ENCODE measurements at places on chromosomes 1 and 21.

- DNase-seq: no peak
Measured at GRCh38 chr1:205536759-205537361, 32.4 kb downstream of the CDK18 start.

DNA sequence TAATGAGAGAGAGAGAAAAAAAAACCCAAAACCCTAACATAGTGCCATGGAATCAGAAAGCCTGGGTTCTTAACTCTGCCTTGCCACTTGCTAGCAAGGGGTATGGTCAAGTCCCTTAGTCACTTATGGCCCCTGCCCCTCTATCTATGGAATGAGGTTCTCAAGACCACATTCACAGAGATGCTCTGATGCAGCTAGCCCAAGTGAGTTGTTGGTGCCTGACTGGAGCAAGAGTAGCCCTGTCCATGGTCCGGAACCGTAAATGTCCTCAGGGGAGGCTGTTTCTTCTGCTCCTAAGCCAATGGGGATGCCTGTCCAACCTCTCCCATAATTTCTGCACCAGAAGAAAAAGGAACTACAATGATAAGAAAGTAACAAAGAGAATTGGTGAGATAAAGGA lies 56.8 kb downstream of the CSMD2 start:
- no peak for DNase-seq

DNA sequence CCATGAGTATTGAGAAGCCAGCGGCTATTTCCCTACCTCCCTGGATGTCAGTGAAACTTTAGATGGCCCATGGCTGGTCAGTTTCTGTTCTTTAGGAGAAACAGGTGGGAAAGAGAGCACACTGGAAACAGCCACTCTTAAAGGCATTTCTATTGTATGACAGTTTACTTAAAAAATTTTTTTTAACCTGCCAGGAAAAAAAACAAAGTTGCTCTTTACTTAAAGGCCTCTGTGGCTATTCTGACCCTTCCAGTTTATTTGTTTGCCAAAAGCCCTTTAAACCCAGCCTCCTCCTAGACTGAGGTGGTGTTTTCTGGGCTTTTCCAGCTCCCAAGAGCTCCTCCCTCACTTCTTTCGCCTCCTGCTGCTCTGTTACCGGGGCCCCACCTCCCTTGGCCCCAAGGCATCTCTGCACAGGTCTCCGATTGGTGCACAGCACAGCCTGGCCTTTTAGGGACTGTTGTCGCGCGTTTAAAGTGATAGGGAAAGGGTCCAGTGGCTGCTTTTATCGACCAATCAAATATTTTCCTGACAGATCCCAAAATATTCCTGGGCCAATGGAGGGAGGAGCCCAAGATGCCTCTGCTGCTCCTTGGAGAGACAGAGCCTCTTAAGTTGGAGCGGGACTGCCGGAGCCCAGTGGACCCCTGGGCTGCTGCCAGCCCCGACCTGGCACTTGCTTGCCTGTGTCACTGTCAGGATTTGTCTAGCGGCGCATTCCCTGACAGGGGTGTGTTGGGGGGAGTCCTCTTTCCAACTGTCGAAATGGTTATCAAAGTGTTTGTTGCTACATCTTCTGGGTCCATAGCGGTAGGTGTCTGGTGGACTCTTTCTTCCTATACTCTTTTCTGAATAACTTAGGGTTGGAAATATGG lies at the start of gene SH3BGR:
Gene SH3BGR, plus strand, starts transcription at position 639 of the 875 bp plus-strand sequence. Its CDS starts 127 bp downstream, at position 766.
- DNase-seq: peak; percentile 65

- no peak for DNase-seq
Measured at GRCh38 chr1:112040891-112041740, 51.6 kb upstream of the KCND3 start.

DNA sequence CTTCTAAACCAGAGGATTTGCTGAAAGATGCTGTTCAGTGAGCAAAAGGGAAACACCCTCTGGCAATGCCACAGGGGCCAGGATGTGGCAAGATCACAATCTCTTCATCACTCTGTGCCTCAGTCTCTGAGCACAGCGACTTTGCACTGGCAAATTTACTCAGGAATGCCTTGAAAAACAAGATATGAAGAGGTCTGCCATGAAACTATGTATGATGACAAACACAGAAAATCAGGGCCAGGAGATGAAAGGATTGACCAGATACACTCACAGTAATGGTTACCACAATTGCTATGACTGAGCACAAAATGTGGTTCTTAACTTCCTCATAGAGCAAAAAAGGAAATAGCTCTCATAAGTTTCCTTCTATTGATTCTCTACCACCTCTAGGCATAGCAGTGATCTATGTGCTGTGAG lies 5.8 kb downstream of the TTC13 start:
- no peak for DNase-seq

DNA sequence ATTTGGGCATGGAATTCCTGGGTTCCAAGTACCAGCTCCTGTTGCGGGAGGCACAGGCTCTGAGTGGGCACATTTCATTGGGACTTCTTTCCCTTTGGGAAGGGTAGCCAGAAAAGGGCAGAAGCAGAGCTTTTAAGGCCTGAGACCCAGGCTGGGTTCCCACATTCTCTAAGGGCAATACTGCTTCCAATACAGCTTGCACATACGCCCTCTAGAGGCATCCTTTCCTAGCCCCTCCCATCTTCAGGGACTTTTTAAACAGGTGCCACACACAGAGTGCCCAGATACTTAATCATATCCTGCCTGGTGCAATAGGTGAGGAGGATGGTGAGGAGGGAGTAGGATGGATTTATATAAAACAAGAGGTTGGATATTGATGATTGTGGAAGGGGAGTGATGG lies 5.7 kb downstream of the GPR88 start:
- peak; percentile 54 for DNase-seq

DNA sequence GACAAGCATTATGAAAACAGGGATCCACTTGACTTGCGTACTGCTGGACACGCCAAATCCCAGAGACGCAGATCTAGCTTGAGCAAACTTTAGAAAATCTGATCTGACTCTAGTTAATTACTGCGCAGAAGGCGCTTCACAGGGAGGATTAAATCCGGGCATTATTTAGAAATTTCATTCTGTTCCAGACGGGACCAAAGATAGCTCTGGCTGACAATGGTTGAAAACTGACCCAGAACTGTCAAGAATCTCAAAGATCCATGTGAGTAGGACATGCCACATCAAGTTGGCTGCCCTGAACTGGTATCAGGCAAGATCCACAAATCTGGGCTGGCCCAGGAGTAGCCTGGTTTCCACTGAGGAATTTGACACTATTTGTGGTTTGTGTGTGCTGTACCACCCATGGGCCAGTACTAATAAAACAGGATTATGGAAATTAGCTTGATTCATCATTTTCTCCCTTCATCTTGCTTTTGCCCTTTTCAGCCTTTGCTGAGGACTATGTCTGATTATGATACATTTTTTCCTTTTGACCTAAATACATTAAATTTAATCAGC lies 171.0 kb downstream of the VAV3 start:
- no peak for DNase-seq

DNA sequence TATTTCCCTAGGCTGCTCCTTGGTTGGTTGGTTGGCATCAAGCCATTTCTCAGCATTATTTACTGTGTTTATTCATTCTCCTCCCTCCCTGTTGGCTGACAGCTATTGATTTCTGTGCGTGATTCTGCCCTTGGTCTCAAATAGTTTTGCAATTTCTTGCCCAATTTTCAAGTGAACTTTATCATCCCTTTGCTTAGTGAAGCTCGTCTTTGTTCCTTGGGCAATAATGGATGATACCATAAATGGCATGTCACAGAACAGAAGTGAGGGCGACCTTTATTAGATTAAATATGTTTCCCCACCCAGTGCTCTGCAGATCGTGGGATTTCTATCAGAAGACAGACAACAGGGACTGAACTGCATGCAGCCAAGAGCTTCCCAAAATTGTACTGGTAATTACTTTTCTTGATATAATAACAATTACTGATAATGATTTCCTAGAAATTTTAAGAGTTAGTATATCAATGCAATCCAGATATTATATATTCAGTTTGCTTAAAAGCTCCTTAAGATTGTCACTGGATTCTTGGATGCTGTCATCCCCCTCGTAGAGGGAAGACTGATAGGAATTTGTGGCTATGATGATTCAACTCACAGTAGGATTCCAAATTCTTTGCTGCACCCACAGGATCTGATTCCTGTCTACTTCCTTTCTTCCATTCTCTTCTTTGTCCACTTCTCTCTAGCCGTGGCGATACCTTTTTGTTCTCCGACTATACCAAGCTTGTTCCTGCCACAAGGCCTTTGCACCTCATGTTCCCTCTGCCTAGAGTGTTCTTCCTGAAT lies 122.1 kb upstream of the KAZN start:
- no peak for DNase-seq

GRCh38 chr1:39255222-39255621 lies 50.7 kb downstream of the MACF1 start:
- no peak for DNase-seq

GRCh38 chr1:59233444-59233843 lies 63.5 kb upstream of the FGGY start:
- DNase-seq: no peak

DNA sequence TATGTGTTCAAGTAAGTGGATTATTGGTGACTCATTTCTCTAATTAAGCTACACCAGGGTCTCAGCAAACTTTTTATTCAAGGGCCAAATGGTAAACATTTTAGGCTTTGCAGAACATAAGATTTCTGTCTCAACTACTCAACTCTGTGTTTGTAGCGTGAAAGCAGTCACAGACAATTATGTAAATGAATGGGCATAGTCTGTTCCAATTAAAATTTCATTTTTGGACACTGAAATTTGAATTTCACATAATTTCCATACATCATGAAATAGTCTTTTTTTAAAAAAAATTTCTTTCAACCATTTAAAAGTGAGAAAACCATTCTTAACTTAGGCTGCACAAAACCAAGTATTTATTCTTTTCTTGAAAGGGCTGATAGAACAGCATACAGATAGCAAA lies 50.1 kb downstream of the IL23R start:
- no peak for DNase-seq

Measured in H1 (cell line).